ENCODE measurements at places on chromosomes 12 and 14.

- H3K27me3 ChIP-seq = no peaks in the 10 kb centered on the region
- H3K36me3 ChIP-seq = peaks cover 25% of the 10 kb centered on the region
- DNase-seq = no peak
- H3K27ac ChIP-seq = no peak overlapping the region
- no peak overlapping the region for H3K4me3 ChIP-seq
Observed at GRCh38 chr12:113932381-113933196, 33.5 kb downstream of the RBM19 start.

DNA sequence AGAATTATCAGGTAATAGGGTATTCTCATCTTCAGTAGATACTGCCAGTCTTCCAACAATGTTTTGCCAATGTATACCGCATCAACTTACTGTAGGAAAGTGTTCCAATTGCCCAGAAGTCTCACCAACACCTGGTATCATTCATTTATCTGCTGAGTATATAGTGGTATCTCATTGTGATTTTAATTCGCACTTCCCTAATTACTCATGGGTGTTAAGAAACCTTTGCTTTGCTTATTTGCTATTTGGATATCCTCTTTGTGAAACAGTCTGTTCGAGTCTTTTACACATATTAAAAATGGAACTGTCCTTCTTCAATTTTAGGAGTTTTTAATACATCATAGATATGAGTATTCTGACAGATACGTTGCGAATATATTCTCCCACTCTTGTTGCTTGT is 6.1 kb downstream of the TM7SF3 start:
- peaks cover 7% of the 10 kb centered on the region for H3K36me3 ChIP-seq
- no peak overlapping the region for H3K4me3 ChIP-seq
- no peak for DNase-seq
- peaks cover 45% of the 10 kb centered on the region for H3K4me1 ChIP-seq

DNA sequence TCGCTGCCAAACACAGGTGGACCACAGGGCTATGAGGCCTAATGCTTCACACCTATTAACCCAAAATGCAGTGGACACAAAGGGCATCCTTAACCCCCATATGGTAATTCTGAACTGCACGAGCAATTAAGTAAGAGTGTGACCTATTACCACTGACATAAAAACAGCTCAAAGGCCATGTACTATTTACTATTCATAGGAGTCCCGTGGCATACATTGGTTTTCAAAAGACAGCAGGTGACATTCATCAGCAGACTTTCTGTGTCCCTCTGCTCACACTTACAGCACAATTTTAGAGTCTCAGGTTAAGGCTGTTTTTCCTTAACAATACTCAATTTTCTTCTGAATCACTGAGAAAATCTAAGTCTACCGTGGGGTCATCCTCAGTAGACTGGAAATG is 23.1 kb upstream of the TMCC3 start:
- H3K27ac ChIP-seq = no peak overlapping the region
- peaks cover 3% of the 10 kb centered on the region for H3K27me3 ChIP-seq
- H3K36me3 ChIP-seq = no peaks in the 10 kb centered on the region
- no peak for DNase-seq

GRCh38 chr12:116456330-116457082 is 102.7 kb upstream of the MAP1LC3B2 start:
- no peaks in the 10 kb centered on the region for H3K27me3 ChIP-seq
- no peak overlapping the region for H3K27ac ChIP-seq
- no peak for DNase-seq
- no peak overlapping the region for H3K4me3 ChIP-seq
- H3K36me3 ChIP-seq = no peaks in the 10 kb centered on the region

DNA sequence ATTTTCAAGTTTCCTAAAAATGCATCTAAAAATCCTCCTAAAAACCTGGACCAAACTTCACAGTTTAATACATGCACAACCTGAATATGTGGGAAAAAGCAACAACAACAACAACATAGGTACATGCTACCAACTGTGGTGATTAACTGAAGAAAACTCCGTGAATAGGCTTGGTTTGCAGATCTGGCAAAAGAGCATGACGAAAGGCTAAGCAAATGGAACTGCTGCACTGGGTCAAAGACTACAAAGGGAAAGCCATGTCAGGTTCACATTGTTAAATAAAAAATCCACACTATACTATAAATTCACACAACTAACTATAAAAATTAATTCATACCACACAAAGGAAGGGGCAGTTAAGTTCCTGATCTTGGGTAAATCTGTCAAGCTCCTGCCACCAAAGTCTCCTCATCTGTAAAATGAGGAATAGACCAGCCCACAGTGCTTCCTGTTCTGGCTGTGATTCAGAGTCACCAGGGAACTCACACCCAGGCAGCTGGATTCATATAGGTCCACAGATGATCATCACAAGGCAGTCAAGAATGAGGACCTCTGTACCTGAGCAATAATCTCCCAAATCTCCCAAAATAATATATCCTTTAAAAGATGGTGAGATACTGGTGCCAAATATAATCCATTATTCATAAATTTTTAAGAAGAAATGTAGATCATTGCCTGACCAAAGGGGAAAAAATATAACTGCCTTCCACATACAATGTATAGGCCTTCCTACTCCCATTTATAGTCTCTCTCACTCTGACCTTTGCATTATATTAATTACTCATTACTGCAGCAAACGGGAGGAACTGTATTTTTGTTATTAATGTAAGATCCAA is 7.0 kb downstream of the CORO1C start:
- no peak overlapping the region for H3K4me3 ChIP-seq
- no peaks in the 10 kb centered on the region for H3K27me3 ChIP-seq
- no peak overlapping the region for H3K27ac ChIP-seq
- H3K36me3 ChIP-seq = no peaks in the 10 kb centered on the region

GRCh38 chr12:63912651-63913050 is 68.2 kb downstream of the SRGAP1 start:
- no peak for DNase-seq
- H3K27me3 ChIP-seq = peaks cover 4% of the 10 kb centered on the region
- no peak overlapping the region for H3K27ac ChIP-seq
- H3K36me3 ChIP-seq = no peaks in the 10 kb centered on the region

Measured in activated naive CD8-positive, alpha-beta T cell treated with anti-CD3 and anti-CD28 coated beads for 36 hours (primary cell).